ENCODE measurements at places on chromosomes 7 and 10.
A peak's percentile ranks its signal among the peaks of the same experiment; 100 is the strongest.

GRCh38 chr10:120436439-120437112, 20.5 kb upstream of the PLPP4 start:
- no peak for DNase-seq

- no peak for DNase-seq
Measured at GRCh38 chr7:17495655-17496394, 197.4 kb downstream of the AHR start.

GRCh38 chr7:79615466-79615865, 162.0 kb upstream of the MAGI2 start:
- DNase-seq: no peak

GRCh38 chr10:88103576-88103975, 240.2 kb downstream of the PTEN start:
- no peak for DNase-seq

- no peak for DNase-seq
Measured at GRCh38 chr7:35253460-35253709, 515 bp downstream of the TBX20 start.

DNA sequence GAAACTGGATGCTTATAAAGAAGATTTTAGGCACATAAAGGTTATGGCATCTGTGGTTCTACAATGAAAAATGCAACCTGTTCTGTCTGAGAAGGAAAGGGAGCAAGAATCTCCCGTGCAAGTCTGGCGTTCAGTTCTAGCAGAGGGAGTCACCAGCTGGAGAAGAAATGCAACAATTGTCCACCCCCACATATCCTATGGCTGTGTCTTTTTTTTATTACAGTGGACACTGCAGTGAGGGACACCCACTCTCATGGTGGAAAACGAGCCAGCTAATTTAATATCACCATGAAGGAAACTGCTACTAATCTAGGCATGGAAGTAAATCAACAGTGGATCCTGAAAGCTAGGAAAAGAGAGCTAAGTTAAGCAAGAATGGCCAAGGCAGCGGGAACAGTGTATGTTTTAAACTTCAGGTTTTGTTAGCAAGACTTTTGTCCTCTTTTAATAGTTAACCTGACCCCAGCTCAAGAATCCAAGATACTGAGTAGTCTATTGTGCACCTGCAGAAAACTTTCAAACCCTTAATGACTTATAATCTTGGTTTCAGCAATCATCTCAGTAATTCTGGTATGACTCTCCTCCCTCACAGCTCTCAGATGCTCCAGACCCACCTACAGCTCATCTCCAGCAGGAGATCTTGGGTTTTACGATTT, 149.3 kb downstream of the FGFR2 start:
- no peak for DNase-seq

DNA sequence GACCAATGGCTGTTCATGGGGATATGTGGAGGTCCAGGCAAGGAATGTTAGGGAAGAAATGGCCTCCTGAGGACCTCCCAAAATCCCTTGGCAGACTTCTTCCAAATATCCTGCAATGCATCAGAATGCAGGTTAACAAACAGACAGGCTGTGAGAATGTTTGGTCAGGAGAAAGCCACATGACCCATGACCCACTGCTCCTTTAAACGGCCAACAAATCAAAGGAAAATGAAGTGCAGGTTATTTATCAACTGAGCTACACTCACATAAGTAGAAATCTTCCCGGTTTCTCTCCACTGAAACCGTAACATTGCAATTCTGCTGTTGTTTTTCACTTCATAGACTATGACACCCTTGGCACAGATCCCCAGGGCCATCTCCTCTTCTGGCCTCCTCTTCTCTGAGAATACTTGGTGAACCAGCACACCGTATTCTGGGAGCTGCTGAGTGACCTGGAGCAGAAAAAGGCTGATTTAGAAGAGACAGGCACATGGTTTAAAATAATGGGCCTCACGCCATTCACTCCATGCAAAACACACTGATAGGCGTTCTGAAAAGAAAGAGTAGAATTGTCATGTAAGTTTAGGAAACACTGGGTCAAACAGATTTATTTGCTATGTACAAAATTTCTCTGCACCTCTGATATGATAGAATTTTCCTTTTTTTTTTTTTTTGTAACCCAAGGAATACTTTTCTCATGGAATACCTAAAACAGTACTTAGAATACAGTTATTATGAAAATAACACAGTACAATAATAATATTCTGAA, 67.8 kb downstream of the FRMPD2 start:
- DNase-seq: no peak

DNA sequence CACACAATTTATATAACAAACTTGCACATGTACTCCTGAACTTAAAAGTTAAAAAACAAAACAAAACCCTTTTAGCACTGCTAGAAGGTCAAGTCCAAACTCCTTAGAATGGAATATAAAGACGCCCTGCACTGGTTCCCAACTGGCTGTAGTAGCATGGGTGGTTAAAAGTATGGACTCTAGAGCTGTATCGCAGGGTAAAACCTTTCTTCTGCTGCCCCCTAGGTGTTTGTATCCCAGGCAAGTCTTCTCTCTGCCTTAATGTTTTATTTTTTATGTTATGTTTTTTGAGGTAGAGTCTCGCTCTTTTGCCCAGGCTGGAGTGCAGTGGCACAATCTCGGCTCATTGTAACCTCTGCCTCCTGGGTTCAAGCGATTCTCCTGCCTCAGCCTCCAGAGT, 35.2 kb downstream of the LSMEM1 start:
- no peak for DNase-seq

- no peak for DNase-seq
Measured at GRCh38 chr7:45882465-45882810, 5.8 kb upstream of the IGFBP1 start.

GRCh38 chr7:67619175-67619574, 622.5 kb downstream of the TYW1 start:
- no peak for DNase-seq

GRCh38 chr10:110916554-110917346, 2.2 kb downstream of the BBIP1 start:
- no peak for DNase-seq

DNA sequence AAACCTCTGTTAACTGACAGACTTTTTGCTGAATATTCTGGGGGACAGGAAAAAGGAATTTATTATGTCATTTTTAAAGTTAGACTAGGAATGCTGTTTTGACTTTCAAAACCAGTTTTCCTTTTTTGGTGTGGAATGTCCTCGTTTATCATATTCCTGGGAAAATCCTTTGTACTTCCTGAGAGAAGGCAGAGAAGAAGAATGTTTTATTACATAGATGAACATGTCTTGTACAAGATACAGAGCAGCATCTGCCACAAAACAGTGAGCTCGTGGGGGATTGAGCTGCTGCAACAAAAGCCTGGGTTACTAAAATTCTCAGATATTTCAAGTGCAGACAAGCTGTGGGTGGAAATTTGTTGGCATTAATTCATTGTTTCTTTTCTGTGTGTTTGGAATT, 20.2 kb downstream of the MCU start:
- DNase-seq: no peak

- DNase-seq: no peak
Measured at GRCh38 chr10:131845505-131846239, 55.1 kb upstream of the PPP2R2D start.

DNA sequence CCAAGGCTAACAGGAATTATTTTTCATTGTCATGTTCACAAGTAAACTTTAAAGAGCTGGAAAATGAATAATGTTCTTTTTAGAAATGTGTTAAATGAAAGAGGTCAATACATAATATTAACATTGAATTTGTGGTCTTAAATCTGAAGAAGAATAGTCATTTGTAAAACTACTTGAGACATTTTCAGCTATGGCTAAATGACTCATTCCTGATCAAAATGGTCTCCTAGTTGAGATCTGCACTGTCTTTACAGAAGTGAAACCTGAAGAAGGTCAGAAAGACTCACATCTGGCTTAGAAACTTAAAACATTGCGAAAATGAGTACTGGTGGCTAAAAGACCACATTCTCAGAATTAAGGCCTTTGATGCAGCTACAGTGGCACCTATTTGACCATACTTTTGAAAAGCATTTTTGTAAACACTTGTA, 5.9 kb downstream of the PIK3CG start:
- no peak for DNase-seq

DNA sequence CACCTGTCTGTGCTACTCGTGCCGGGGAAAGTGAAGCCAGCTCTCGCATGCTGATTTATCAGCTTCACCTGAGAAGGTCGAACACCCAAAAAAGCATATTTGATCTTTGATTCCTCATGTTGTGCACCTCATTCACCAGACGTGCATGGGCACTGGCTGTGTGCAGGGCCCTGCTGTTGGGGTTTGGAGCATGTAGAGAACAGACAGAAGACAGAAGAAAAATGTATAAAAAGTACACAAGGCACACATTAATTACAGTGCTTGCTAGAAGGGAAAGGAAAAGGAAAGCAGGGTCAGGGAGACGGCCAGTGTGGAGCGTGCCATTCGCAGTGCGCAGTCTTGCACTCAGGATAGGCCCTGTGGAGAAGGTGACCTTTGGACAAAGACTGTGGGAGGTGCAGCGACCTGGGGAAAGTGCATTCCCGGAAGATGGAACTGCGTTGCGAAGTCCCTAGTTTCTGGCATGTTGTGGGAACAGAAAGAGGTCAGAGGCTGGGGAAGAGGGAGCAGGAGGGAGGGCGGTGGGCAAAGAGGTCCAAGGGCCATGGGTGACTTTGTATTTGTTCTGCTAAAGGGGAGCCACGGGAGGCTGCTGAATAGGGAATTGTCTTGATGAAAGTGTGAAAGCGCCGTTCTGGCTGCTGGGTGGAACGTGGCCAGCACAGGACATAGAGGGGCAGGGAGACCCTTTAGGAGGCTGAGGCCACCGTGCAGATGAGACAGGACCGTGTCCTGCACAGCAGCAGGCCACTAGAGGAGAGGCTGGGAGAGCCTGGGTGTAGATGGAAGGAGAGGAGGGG, 232.8 kb downstream of the GLRX3 start:
- no peak for DNase-seq

GRCh38 chr7:48004032-48004431, 24.6 kb upstream of the HUS1 start:
- no peak for DNase-seq

DNA sequence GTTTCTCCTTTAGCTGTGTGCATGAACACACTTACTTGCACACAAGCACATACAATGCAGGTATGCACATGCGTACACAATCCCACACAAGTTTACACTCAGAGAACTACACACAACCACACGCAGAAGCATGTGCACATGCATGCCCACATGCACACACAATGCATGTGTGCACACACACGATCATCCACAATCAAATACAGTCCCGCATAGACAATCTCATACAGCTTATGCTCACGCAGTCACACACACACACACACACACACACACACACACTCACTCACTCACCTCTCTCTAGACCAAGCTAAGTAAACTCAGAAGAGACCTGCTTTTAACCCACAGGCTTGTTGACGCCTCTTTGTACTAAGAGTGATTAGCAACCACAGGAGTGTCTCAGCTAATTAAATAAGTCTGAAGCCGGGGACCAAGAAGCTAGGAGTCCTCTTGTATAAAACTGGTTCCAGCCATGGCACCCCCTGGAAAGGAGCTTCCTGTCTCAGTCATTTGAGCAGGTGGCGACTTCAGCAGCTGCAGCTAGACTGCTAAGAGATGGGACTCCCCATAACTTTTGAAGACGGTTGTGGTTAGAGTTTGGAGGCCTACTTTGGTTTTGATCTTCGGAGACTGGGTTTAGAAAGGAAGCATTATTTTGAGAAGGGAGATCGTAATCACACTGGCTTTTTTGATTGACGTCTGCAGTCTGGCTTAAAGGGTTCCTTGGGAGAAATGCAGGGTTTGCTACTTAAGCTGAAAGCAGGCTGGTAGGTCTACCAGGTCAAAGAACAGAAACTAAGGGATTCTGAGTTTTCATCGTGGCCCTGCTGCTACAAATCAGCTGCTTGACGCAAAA, 82.3 kb upstream of the ADRB1 start:
- peak; percentile 55 for DNase-seq

GRCh38 chr10:119541459-119542356, 811 bp downstream of the RGS10 start:
- DNase-seq: peak; percentile 77

DNA sequence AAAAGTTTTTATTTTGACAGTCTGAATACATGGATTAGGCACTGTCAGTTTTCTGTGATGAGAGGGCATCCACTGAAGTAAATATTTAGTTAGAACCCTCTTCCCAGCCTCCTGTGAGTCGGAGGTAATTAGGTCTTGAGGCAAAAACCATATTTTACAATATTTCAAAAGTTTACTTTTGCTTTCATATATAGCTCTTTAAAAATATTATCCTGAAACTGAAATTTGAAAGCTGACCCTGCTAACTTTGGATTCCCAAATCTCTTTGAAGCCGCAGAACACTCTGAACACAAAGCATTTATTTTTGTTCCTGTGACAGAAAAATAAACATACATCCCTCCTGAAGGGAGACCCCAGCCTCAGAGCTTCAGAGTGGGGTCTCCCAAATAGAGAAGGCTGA, 317.4 kb downstream of the KIF20B start:
- no peak for DNase-seq

GRCh38 chr10:128064108-128064969, 61.9 kb downstream of the MKI67 start:
- peak; percentile 84 for DNase-seq

- no peak for DNase-seq
Measured at GRCh38 chr10:12907656-12908055, 93.9 kb downstream of the CCDC3 start.

DNA sequence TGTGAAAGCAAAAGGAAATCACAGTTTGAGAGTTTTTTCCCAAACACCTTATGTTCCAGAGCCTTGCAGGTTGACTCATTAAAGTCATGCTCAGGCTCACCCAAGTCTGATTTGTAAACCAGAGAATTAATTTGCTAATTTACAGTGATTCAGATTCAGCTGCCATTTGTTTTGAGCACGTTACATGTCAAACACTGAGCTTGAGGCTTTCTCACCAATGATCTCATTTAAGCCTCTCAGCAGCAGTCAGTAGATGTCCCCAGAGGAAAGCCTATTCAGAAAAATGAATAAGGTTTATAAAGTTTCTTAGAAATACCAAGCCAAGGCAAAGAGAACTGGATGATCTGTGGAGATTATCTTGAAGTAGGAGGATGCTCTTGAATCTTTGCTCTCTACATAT, 420.4 kb downstream of the HTR7 start:
- DNase-seq: no peak

DNA sequence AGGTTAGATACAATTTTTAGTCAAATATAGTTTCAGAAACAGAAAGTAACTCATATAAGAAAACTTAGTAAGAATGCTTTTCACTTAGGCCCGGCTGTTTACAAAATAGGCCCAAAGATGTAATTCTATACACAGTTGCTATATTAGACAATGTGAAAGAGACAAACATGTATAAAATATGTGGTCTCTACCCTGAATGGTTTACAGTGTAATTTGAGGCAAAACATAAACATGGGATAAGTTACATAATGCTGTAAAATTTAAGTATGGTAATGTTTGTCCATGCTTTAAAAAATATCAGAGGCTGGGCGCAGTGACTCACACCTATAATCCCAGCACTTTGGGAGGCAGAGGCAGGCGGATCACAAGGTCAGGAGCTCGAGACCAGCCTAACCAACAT, 18.7 kb downstream of the KRIT1 start:
- DNase-seq: no peak

DNA sequence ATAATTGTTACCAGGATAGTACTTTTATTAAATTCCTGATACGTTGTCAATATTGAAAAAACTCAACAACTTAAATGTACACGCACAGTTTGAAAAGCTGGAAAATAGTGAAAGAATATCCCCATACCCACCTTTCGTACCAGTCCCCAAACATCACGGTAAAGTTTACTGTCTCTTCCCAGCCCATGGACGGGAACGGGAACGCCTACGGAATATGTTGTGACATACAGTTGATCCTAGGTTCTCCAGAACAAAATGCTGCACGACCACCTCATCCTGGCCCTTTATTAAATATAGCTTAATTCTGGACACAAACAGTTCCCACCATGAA, 527 bp upstream of the BCAP29 start:
- DNase-seq: no peak

GRCh38 chr7:151351967-151352366, 10.4 kb downstream of the NUB1 start:
- peak; percentile 57 for DNase-seq

GRCh38 chr10:84427903-84428650, 99.7 kb downstream of the CCSER2 start:
- DNase-seq: no peak

Measured in activated naive CD4-positive, alpha-beta T cell treated with Interleukin-2 at 50 U/mL for 16 hours (primary cell).